ENCODE measurements at places on chromosomes 11 and 22.

- DNase-seq, result no peak
These were observed 98.5 kb downstream of the TSPAN18 start for GRCh38 chr11:44825058-44825785.

GRCh38 chr11:58070585-58070984 is 39.8 kb downstream of the OR6Q1 start:
- DNase-seq, result no peak

- DNase-seq, result no peak
These were observed 2.5 kb upstream of the INPP5J start for GRCh38 chr22:31120230-31120629.

- DNase-seq, result no peak
These were observed 1.9 kb downstream of the OR52M1 start for GRCh38 chr11:4546878-4547277.

DNA sequence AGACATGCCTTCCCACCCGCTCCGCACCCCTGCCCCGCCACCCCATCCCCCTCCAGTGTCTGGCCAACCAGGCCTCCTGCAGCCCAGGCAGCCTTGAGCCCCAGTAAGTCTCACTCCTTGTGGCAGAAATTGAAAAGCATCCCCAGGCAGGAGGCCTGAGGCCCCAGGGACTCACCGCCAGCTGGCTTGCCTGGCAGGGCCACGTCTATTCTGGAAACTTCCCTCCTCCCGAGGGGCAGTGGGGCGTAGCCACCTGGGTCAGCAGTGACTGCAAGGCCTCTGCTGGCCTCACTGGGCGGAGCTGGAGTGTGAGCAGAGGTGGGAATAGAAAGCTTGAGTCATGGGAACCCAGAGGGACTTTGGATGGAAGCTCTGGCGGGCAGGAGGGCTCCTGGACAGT is 26.3 kb downstream of the ANO1 start:
- DNase-seq, result no peak

DNA sequence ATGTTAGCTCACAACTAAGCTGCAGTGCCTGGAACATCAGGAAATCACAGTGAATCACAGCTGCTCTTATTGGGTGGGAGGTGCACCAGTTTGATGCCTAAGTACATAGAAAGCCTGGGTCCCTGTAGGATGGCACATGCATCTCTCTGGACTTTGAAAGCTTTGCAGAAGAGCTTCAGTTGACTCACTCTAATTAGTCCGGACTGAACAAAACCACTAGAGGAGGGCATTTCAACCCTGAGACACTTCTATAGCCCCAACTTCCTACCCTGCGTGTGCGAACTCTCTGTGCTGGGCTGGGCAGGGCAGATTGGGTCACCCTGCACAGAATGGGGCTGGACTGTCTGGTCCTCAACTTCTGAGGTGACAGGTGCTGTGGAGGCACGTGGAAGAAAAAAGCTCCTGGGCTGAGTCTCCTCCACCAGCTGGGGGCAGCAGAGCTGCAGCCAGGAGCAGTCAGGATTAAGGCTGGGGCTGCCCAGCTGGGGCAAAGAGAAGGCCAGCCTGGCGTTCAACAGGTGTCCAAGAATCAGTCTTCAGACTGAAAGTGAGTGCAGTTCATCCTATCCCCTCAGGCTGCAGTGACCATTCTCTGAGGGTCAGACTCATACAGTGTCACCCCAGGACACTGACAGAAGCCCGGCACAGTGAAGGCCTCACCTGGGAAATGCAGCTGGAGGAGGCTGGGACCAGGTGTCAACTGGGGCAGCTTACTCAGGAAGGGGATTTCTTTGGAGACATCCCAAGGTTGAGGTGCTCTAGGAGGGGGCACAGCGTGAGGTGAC is 22.1 kb downstream of the GGTLC2 start:
- peak; percentile 21 for DNase-seq

DNA sequence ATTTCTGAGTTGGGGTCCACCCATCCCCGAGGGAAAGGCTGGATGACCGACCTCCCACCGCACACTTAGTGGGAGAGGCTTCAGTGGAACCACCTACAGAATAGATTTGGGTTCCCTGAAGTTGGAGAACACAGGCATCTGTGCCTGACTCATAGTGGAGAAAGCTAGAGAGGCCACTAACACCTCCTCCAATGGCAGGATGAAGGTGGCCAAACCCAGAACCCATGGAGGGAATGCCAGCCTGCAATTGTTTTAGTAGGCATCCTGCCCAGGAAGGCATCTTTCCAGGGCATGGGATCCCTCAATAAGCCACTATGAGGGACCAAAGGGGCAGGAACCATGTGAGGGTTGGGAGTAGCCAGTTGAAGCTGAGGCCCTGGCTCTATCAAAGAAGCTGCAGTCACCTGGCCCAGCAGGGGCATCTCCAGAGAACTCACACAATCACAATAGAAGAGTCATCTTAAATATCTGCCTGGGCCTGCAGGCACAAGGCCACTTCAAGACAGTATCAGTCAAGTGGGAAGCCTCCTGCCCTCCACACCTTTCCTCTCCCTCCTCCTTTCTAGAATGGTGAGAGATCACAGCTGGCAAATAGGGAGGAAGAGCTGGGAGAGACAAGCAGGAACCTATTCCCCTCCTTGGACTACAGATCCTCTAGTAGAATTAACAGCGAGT is 124.1 kb upstream of the CSNK2A3 start:
- DNase-seq, result no peak

GRCh38 chr11:101470419-101470818 is 113.4 kb downstream of the TRPC6 start:
- DNase-seq, result peak; percentile 17

DNA sequence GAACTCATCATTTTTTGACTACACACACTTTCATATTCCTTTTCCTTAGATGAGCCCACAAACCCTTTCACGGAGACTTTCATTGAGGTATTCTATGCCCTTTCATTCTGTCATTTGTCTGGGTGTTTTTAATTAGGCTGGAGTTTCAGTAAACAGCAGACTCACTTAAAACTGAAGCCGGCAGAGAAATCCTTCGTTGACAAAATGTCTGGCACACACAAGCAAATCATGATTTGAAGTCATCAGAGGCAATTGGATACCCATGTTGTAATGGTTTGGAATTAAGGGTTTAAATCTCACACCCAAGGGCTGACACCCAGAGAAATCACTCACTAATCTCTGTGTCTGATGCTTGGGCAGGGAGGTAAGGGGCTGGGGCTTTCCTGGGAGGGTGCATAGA is 127.1 kb downstream of the EHF start:
- DNase-seq, result no peak

- DNase-seq, result peak; percentile 51
These were observed 287.9 kb downstream of the SWAP70 start for GRCh38 chr11:9951807-9952206.

DNA sequence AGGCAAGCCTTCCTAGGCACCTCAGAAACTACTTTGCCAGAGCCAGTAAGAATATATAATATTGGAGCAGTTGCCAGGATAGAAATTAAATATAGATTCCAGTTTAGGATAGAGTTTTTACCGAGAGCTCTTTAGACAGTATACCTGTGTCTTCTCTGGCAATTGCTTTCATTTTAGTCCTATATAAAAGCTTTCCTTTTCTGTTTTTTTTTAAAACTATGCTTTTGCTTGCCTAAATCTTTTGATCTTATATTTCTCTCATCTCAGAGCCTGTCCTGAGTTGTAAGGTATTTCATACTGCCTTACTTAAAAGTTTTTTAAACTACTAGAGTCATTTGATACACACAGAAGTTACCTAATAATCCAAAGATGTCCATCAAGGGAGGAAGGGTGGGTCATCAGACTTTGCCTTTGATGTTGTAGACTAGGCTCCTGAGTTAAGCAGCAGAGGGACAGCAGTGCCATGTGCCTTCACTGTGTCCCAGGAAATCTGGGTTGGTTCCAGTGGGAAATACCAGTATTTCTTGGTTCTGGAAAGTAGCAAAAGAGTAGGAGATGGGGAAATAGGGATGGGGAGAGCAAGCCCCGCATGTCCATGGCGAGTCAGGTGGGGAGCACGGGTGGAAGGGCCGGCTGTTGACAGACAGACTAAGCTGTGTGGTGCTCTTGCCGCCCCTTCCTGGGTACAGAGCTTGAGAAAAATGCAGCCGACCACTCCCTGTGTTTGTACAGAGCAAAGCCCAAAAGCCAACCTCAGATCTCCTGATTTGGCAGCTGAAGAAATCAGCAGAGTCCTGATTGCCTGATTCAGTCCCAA is 11.2 kb downstream of the MCAM start:
- no peak for DNase-seq

DNA sequence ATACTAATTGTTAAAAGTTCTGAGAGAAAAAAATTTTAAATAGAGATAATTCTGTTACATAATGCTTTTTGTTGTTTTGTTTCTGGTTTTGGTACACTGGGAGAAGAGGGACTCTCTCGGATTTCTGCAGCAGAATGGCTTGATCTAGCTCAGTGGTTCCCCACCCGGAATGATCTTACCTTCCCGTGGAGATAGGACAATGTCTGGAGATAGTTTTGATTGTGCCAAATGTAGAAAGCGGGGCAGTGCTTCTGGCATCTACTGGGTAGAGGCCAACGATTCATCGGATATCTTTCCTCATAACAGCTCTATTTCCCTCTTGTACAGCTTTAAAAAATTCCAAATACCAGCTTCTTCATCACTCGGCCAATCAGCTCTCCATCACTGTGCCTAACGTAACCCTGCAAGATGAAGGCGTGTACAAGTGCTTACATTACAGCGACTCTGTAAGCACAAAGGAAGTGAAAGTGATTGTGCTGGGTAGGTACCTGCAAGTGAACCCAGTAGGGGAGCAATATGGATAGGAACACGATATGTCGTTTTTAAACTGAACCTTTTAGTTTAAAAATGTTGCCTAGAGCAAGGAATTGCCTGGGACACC is 13.2 kb downstream of the CRTAM start:
- no peak for DNase-seq

GRCh38 chr22:50114221-50115021 is 24.6 kb downstream of the MOV10L1 start:
- peak; percentile 80 for DNase-seq

GRCh38 chr11:25435197-25435596 is 896.7 kb upstream of the ANO3 start:
- no peak for DNase-seq

- no peak for DNase-seq
These were observed 175.0 kb upstream of the BDNF start for GRCh38 chr11:27874998-27875830.

GRCh38 chr11:57335023-57335342 is 709 bp downstream of the SSRP1 start:
- DNase-seq, result no peak

- no peak for DNase-seq
These were observed 148.3 kb downstream of the JRKL start for GRCh38 chr11:96538104-96538503.

DNA sequence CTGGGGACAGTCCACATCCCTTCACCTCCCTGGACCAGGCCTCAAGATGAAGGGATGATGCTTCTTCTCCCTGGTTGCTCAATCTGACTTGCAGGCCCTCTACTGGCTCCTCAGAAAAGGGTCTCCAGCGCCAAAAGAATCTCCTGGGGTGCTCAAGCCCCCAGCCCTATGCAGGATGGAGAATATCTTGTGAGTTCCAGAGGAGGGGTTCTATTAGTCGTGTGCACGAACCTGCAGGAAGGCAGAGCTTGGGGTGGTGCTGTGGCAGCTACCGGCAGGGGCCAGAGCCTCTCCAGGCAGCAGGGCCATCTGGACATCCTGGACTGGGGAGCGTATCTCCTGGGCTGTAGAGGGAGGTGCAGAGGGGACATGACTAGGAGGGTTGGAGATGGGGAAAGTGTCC is 1339.5 kb downstream of the BRD1 start:
- peak; percentile 49 for DNase-seq

DNA sequence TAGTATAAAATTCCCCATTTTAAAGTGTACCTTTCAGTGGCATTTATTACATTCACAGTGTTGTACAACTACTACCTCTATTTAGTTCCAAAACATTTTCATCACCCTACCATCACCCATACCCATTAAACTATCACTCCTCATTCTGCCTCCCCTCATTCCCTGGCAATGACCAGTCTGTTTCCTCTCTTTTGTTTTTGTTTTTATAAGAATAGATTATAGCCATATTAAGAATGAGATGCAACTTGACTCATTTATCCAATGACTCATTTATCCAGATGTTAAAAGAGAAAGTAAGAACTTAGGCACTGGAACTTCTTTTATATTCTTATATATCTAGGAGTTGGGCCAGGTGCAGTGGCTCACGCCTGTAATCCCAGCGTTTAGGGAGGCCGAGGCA is 156.3 kb downstream of the FAT3 start:
- DNase-seq, result peak; percentile 85

DNA sequence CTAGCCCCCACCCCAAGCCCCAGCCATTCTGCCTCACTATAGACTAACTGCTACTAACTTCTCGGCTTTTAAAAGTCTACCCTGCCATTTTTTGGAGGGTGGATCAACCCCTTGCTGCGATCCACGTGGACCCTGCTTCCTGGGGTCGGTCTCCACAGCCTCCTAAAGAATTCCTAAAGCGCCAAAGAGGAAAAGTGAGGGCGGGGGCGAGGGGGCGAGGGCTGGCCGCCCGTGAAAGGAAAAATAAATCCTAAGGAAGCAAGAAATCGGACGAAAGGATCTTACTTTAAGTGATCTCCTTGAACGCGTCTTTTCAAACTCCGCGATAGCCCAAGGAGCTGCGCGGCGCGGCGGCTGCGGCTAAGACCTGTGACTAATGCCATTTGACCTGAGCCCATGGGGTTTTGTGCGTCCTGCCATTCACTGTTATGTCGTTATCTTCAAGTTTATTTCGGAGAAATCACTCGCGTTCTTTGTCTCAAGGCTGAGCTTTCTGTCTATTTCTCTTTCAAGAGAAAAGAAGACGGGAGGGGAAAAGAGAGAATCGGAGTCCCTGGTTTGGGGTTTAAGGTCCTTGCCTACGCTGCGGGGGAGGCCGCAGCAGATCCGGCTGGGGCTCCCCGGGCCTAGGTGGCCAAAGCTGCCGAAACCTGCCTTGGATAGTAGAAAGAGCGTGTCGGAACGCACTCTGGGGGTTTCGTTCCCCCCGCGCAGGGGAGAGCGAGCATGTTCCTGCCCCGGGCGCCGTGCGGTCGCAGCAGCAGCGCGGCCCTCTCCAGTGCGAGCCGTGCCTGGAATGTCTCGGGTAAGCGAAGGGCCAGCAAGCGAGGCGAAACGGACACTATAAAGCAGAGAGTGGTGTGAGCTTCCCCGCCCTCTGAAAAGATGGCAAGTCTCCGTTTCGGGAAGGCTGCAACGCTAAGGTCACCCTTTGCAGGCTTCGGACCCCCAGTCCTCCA is 2.8 kb upstream of the DBX1 start:
- peak; percentile 16 for DNase-seq

- peak; percentile 96 for DNase-seq
These were observed 61.9 kb downstream of the NRXN2 start for GRCh38 chr11:64661146-64661545.

DNA sequence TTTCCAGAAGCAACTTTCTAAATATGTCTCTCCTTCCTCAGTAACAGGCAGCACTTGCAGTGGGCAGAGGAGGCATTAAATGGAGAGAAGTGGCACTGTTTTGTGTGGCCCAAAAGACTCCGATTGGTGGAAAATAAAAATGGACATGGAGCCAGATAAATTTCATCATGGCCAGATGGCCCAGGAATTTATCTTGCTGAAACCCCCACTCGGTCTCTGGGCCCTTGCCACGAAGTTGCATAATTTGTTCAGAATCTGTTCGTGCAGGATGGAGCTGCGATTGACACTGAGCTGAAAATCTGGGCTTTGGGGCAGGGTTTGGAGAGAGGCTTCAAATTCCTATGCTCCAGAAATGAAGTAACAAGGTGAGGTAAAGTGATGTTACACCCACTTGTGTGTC is 65.5 kb downstream of the C11orf91 start:
- DNase-seq, result peak; percentile 65
